Stimulated activated CD4-positive, alpha-beta T cell treated with anti-CD3 and anti-CD28 coated beads, Interleukin-4, amount 100 ng/mL, for 48 hours (primary cell): ENCODE measurements at places on chromosomes 3 and 15.

DNA sequence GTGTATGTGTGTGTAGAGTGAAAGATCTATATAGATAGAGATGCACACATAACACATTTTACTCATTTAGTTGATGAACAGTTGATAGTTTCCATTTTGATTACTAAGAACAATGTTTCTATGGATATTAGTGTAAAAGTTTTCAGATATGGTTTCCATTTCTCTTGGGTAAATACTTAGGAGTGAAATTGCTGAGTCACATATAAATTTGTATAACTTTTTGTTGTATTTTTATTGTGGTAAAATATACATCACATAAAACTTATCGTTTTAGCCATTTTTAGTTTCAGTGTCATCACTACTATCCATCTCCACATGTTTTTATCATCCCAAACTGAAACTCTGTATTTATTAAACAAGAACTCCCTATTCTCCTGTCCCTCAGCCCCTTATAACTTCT lies 258.3 kb downstream of the RYR3 start:
- no peak for DNase-seq

DNA sequence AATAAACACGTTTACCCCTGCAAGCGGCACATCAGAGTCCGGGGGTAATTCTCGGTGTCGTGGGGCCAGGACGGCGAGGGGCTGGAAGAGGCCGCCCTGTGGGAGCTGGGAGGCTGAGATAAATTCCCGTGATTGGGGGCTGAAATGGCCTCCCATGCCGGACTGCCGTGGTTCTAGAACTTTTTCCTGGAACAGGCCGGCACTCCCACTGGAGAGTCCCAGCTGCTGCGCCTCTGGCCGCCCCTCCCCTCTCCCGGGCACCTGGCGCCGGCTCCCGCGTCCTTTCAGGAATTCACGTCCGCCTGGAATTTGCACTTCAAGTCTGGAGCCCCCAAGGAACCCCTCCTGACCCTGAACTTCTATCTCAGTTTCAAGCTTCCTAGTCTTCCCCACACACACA lies 10.8 kb upstream of the LRRC2 start:
- no peak for DNase-seq

- no peak for DNase-seq
Measured at GRCh38 chr3:55544219-55544618, 57.1 kb upstream of the WNT5A start.

- DNase-seq, result no peak
Measured at GRCh38 chr3:42366550-42366949, 43.9 kb downstream of the LYZL4 start.

GRCh38 chr15:85671156-85671555 lies 123.6 kb downstream of the KLHL25 start:
- no peak for DNase-seq

GRCh38 chr3:44974416-44974815 lies 1.6 kb downstream of the ZDHHC3 start:
- no peak for DNase-seq

GRCh38 chr3:143278721-143279120 lies 159.2 kb downstream of the CHST2 start:
- DNase-seq, result no peak

DNA sequence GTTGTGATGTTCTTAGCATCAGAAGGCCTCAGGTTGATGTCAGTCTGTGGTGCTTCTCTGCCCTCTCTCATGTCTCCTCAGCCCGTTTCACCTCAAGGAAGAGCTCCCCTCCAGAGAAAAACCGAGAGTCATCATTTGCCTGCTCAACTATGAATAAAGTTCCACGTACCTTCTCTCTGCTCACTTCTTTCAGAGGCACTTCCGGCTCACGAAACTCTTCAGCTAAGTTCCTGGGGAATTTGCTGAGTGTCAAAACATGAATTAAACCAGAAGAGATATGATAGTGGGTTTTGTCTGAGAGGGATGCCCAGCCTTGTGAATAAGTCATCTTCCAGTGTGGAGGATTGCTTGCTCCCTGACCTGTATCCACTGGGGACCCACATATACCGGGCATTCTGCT lies 37.7 kb downstream of the CCR4 start:
- DNase-seq, result no peak

DNA sequence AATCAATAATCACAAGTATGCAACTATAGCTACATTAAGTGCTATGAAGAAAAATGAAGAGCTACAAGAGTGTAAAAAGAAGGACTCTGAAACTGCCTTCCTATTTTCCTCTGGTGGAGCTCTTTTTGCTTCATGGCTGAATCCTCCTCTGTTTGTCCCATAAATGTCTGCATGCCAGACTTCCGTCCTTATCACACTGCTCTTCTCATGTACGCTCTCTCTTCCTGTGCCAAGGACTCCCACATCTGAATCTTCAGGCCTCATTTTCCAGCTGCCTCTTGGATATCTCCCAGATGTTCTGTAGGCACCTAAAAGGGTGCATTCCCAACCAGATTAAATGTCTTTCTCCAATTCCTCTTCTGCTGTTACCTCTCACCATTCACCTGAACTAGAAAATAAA lies 123.7 kb downstream of the MECOM start:
- DNase-seq, result no peak

GRCh38 chr3:54309601-54310000 lies 187.2 kb downstream of the CACNA2D3 start:
- DNase-seq, result no peak

DNA sequence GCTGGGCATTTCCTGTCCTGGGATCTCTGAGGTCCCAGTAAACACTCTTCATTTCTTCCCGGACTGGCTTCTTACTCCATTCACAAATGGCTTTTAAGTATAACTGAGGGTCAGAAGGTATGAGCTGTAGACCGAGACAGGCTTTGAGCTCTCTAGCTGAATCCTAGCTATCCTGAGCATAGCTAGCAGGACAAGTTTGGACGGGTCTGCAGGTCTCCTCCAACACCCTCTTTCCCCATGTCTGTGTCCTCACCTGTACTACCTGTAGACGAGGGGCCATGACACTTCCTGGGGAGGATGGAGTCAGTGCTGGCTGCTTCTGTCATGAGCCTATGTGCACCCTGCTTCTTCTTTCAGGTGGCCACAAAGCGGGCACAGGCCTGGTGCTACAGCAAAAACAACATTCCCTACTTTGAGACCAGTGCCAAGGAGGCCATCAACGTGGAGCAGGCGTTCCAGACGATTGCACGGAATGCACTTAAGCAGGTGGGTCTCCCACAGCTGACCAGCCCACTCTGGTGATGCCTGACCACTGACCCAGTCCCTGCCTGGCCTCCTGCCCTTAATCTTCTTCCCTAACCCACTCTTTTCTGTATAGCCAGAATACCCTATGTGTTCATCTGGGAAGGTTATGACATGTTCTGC lies 72.1 kb upstream of the ACAD9 start:
- DNase-seq, result no peak

DNA sequence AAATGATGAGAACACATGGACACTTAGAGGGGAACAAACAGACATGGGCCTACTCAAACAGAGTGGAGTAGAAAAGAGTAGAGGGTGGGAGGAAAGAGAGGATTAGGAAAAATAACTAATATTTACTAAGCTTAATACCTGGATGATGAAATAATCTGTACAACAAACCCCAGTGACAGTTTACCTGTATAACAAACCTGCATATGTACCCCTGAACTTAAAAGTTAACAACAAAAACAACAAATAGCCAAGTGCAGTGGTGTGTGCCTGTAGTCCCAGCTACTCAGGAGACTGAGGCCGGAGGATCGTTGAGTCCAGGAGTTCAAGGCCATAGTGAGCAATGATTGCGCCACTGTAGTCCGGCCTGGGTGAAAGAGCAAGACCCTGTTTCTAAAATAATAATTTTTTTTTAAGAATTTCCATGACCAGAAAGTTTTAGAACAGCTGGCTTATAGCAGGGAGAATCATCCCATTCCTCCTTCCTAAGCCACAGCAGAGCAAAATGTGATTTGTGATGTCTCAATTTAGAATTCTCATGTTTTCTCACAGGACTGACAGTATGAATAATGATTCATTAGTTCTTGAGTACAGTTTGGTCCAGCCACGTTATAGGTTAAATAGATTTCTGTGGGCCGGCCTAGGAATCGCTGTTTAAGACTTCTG lies 150.0 kb downstream of the ZNF609 start:
- DNase-seq, result no peak

DNA sequence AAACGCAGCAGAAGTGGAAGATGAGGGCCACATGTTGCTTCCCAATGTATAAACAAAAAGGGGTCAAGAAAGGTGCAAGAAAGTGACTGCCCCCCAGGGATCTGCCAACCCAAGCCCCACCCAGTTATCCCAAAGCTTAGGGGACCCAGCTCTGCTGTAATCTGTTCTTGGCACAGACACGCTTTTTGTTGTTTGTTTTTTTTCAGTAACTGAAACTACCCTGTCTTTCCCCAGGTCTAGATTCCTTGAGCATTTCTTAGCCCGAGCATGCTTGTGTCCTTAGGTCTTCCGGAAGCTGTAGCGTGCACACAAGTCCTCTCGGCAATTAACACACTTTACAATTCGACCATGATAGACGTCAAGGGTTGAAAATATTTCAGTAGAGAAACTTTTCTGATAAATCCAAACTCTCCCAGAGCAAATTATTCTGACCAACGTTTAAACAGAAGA lies 8.5 kb upstream of the PPARG start:
- no peak for DNase-seq

- DNase-seq, result no peak
Measured at GRCh38 chr15:35136321-35137189, 51.5 kb upstream of the NANOGP8 start.

GRCh38 chr3:33089515-33089914 lies 7.4 kb downstream of the GLB1 start:
- no peak for DNase-seq

GRCh38 chr15:59400103-59400813 lies 27.6 kb upstream of the MYO1E start:
- DNase-seq, result no peak

- DNase-seq, result no peak
Measured at GRCh38 chr3:63303238-63303637, 25.1 kb downstream of the SYNPR start.

- DNase-seq, result no peak
Measured at GRCh38 chr3:133161656-133162055, 123.5 kb downstream of the TMEM108 start.
